ENCODE measurements at places on chromosomes 7 and 10. TPM values are rescaled to one million over a fixed set of nuclear protein-coding genes. Genes with fewer than 3 reads are reported as not detected.

ITIH5 gene
- not detected for total RNA-seq

C10orf62 gene
- total RNA-seq, result not detected

TBXAS1 gene
- 4.4 TPM for total RNA-seq

TACC2 gene
- 133 TPM for total RNA-seq

FIGNL1 gene
- 28.0 TPM for total RNA-seq

DPP6 gene
- not detected for total RNA-seq

DNA sequence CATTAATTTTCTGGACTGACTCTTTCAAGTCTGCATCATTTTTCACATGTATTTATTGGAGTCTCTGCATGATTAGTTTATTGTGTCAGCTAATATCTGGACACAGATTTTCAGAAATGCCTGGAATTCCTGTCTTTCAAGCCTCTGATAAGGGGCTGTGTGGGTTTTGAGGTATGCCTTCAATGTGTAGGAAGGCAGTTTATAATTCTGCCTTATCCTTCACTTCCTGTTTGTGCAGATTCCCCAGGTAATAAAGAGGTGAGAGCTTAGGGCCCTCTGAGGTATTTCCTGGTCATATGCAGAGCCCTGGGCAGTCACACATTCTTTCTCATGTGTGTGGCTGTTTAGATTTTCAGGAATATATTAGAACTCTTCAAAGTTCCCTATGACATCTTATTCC, 79.4 kb upstream of the PRKCQ start:
- no peak for DNase-seq

GRCh38 chr10:86256690-86257315, 109.8 kb downstream of the GRID1 start:
- no peak for DNase-seq

GRCh38 chr10:130470286-130470685, 334.1 kb downstream of the GLRX3 start:
- no peak for DNase-seq

- no peak for DNase-seq
Observed at GRCh38 chr10:71031026-71031425, 142.7 kb upstream of the PCBD1 start.

- DNase-seq, result no peak
Observed at GRCh38 chr7:131945957-131946544, 389.6 kb upstream of the PODXL start.

DNA sequence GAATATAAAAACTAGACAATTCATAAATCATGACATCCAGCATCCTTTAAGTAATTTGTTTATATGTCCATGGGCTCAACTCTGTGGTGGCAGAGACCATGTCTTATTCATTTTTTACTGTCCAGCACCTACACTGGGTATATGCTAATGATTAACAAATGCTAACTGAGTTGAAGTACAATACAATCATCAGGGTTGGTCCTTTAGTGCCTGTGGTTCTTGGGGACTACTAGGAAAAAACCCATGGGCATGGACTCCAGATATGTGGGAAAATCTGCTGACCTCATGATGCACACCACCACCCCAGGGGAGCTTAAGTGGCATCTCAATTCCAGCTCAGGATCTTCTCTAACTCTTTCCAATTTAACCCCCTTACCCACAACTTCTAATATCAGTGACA, 85.3 kb upstream of the YAE1 start:
- no peak for DNase-seq
